ENCODE measurements at places on chromosomes 12 and 14. TPM values are rescaled to one million over a fixed set of nuclear protein-coding genes. Genes with fewer than 3 reads are reported as not detected.
A peak's percentile ranks its signal among the peaks of the same experiment; 100 is the strongest.

The TMEM229B gene
- 20.0 TPM for total RNA-seq

The MANSC1 gene
- total RNA-seq, result not detected

The DIO2 gene
- not detected for total RNA-seq

The SRGAP1 gene
- 0.03 TPM for total RNA-seq

The TAC3 gene
- total RNA-seq, result 0.53 TPM

The BCAT1 gene
- total RNA-seq, result 11.6 TPM

The LRRC74A gene
- total RNA-seq, result not detected

The LHX5 gene
- not detected for total RNA-seq

- peaks cover 19% of the 10 kb centered on the region for H3K4me1 ChIP-seq
- H3K27me3 ChIP-seq, result peaks cover 35% of the 10 kb centered on the region
- no peak overlapping the region for H3K27ac ChIP-seq
- no peaks in the 10 kb centered on the region for H3K36me3 ChIP-seq
- H3K4me3 ChIP-seq, result no peak overlapping the region
- no peak for DNase-seq
These were observed 1348.0 kb downstream of the TMEM121 start for GRCh38 chr14:106874350-106874749.

DNA sequence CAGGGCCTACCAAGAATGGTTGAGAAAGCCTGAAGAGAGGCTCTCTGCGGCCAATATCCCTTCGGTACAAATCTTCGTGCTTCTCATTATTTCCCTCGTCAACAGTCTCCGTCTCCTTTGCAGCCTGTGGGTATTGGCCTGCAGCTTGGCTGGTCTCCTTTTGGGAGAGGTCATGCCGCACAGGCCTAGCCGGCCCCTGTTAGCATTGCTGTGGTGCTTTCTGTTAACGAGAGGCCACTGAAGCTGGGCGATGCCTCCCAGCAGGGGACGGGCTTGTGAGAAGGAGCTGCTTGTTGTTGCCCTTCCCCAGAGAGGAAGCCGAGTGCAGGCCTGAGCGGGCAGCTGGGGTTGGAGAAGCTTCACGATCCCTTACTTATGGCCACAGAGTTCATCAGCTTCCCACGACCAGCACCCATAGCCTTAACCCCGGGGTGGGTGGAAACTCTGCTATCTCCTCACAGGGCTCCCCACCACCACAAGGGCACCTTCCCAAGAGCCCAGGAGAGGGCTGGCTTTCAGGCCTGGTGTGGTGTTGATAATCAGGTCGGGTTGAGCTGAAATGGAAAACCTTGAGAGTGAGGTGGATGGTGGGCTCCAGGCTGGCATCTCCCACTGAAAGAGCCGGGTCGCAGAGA lies 228.6 kb downstream of the ZFP36L1 start:
- peaks cover 15% of the 10 kb centered on the region for H3K4me1 ChIP-seq
- DNase-seq, result no peak
- H3K27ac ChIP-seq, result no peak overlapping the region
- no peaks in the 10 kb centered on the region for H3K36me3 ChIP-seq
- no peak overlapping the region for H3K4me3 ChIP-seq
- no peaks in the 10 kb centered on the region for H3K27me3 ChIP-seq

DNA sequence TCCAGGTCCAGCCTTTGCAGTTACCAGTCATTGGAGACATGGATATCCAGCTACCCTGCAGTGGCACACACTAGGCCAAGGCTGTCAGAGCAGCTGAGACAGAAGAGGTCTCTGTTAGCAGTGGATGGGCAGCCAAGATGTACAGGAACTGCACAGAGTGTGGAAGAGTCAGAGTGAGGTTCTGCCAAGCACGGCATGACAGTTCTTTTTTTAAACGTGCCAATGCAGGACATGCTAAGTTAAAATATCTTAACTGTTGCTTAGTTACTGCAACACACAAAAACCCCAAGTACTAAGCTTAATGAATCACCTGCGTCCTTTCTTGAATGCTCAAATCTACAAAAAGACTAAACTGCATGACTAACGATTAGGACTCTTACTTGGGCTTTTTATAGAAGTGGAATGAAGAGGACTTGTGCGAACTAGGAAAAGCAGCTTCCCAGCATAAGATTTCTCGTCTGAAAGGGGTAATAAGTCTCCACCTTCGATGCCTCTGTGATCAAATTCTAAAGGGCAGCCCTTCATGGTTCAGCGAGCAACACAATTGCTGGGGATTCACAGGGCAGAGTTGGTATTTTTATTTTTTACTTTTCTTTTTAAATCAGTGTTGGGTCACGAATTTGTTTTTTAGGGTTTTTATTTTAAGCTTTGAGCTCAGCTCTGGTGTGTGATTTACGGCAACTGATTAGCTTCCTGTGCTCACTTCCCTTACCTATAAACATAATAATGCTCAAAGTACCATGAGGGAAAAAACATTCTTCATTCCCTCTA lies 20.6 kb downstream of the MAPK1IP1L start:
- H3K27ac ChIP-seq, result peak overlapping the region; percentile 32
- no peak for DNase-seq
- no peaks in the 10 kb centered on the region for H3K27me3 ChIP-seq
- H3K4me1 ChIP-seq, result peaks cover 24% of the 10 kb centered on the region
- peaks cover 8% of the 10 kb centered on the region for H3K36me3 ChIP-seq

DNA sequence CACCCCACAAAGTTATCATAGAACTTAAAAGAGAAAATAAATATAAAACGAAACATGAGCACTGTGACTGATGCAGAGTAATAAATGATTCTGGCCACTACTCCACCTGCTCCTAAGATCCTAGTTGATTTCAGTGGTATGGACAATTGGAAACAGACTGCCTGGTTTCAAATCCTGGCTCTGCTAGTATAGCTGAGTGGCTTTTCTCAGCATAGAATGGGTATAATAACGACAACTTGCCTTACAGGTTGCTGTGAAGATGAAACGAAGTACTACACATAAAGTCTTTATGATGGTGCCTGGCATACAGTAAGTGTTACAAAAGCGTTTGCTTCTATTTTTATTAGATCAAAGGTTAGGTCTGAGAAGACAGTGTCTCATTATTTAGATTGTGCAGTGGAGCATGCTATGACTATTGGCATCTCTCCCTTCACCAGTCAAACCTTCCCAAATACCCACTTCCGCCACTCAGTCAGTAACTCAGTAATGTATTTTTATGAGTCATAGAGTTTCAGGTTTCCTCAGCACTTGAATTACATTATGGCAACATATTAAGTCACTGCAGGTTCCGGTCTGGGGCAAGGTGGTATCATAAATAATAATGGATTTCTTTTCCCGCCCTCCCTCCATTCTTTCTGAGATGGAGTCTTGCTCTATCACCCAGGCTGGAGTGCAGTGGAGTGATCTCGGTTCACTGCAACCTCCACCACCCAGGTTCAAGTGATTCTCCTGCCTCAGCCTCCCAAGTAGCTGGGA lies 29.7 kb upstream of the NR2C1 start:
- H3K4me1 ChIP-seq, result peaks cover 4% of the 10 kb centered on the region
- no peak overlapping the region for H3K4me3 ChIP-seq
- H3K36me3 ChIP-seq, result no peaks in the 10 kb centered on the region
- no peak for DNase-seq
- no peak overlapping the region for H3K27ac ChIP-seq

- no peak overlapping the region for H3K4me3 ChIP-seq
- H3K27ac ChIP-seq, result no peak overlapping the region
- no peaks in the 10 kb centered on the region for H3K27me3 ChIP-seq
- no peak for DNase-seq
- H3K4me1 ChIP-seq, result peaks cover 20% of the 10 kb centered on the region
These were observed 27.4 kb downstream of the GIT2 start for GRCh38 chr12:109968801-109969200.

DNA sequence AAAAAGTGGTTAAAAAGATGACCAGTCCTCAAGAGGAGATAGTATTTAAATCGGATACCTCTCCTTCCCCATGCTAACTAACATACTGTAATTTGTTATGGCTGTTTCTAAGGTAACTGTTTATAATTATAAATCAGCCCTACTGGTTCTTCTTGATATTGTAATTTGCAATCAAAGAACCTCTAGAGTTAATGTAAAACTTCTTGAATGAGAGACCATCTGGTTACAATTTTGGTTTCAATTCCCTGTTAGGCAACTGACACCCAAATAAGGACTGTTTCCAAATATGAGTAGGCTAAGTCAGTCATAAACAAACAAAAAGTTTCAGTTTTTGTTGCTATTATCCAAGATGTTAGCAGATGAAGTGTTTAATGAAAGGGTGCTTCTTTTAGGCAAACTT lies 120.2 kb upstream of the DNM1L start:
- peaks cover 2% of the 10 kb centered on the region for H3K36me3 ChIP-seq
- DNase-seq, result no peak
- no peaks in the 10 kb centered on the region for H3K4me1 ChIP-seq
- H3K27ac ChIP-seq, result no peak overlapping the region
- no peak overlapping the region for H3K4me3 ChIP-seq

GRCh38 chr14:51977075-51977474 lies 12.3 kb upstream of the RTRAF start:
- H3K36me3 ChIP-seq, result peaks cover 2% of the 10 kb centered on the region
- H3K4me3 ChIP-seq, result no peak overlapping the region
- H3K4me1 ChIP-seq, result peaks cover 13% of the 10 kb centered on the region
- H3K27ac ChIP-seq, result no peak overlapping the region
- no peak for DNase-seq

DNA sequence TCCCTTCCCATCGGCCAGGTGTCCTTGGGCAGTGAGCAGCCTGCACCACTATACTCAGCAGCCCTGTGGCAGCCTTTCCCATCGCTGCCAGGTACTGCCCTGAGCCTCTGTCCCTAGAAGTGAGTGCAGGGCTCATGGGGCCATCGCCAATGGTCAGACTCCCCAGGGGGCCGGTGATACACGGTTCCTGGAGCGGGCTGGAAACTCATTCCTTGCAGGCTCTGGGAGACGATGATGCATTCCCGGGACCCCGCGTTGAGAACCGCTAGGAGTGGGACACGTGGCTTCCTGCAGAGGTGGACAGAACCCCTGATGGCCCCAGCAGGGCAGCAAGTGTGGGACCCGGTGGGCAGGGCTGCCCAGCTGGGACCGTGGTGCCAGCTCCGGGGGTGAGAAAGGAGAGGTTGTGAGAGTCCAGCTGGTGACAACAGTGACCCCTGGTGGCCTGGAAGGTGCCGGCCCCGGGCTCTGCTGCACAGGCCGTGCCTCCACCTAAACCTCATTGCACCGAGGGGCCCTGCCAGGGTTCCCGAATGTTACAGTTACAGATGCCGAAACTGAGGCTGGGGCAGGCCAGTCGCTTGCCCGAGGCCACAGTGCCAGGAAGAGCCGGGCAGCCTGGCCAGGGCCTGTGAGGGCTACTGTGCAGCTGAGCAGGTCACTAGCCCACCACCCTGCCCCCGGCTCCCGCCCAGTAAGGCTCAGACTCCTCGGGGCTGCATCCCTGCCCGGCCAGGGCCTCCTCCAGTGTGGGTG lies 33.8 kb downstream of the FBRSL1 start:
- H3K36me3 ChIP-seq, result peaks cover 8% of the 10 kb centered on the region
- H3K4me3 ChIP-seq, result no peak overlapping the region
- DNase-seq, result peak; percentile 79
- no peaks in the 10 kb centered on the region for H3K27me3 ChIP-seq

DNA sequence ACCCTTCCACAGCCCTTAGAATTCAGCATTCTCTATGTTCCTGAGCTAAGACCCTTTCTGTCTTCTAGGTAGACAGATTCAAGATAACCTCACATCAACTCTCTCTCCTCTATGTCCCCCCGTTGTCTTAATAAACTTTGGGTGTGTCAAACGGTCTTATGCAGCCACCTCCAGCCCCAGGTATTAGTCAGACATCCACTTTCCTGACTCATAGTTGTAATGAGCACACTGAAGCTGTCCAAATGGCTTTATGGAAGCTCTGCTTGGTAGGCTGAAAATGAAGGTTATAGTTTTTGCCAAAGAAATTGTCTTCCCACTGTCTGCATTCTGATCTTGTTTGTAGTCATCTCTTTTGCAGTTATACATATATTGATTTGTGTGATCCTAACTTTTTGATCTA lies 482.0 kb downstream of the RMST start:
- no peak for DNase-seq
- H3K4me3 ChIP-seq, result no peak overlapping the region
- no peaks in the 10 kb centered on the region for H3K4me1 ChIP-seq

- no peak for DNase-seq
- H3K27me3 ChIP-seq, result peaks cover 31% of the 10 kb centered on the region
- H3K4me3 ChIP-seq, result no peak overlapping the region
- no peak overlapping the region for H3K27ac ChIP-seq
- H3K36me3 ChIP-seq, result no peaks in the 10 kb centered on the region
These were observed 24.6 kb upstream of the YBX3 start for GRCh38 chr12:10747730-10748129.

- H3K4me1 ChIP-seq, result no peaks in the 10 kb centered on the region
- DNase-seq, result no peak
- no peak overlapping the region for H3K27ac ChIP-seq
- H3K36me3 ChIP-seq, result no peaks in the 10 kb centered on the region
These were observed 44.8 kb upstream of the TBX5 start for GRCh38 chr12:114450515-114451300.

DNA sequence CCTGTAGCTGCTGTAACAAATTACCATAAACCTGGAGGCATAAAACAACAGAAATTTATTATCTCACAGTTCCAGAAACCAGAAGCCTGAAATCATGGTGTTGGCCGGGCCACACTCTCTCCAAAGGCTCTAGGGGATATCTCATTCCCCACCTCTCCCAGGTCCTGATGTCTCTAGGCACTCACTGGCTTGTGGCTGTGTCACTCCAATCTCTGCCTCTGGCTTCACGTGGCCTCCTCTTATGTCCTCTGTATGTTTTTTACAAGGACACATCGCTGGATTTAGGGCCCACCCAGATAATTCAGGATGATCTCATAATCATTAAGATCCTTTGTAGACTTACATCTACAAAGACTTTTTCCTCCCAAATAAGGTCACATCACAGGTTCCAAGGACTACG lies 8.0 kb downstream of the GALNT4 start:
- no peak overlapping the region for H3K4me3 ChIP-seq
- DNase-seq, result no peak
- H3K27ac ChIP-seq, result no peak overlapping the region

- H3K36me3 ChIP-seq, result no peaks in the 10 kb centered on the region
- no peak for DNase-seq
- H3K4me1 ChIP-seq, result no peaks in the 10 kb centered on the region
- no peak overlapping the region for H3K4me3 ChIP-seq
- H3K27ac ChIP-seq, result no peak overlapping the region
These were observed 97.1 kb downstream of the ALG10 start for GRCh38 chr12:34119366-34119765.

DNA sequence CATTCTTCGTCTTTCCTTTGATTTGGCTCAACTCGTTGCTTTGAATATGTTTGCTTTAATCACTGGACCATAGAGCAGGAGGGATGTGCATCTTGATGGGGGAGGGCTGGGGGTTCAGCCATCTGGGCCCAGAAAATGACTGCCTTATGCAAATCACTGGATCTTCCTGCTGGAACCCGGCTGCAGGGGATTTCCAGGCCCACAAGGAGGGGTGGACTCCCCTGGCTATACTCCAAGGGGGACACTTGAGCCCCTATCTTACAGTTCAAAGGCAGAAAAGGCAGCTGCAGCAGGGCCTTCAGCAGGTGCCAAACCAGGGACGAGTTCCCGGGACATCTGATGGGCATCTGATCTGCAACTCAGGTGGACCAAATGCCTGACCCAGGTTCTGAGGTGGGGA lies 122.5 kb downstream of the DICER1 start:
- H3K27ac ChIP-seq, result no peak overlapping the region
- no peaks in the 10 kb centered on the region for H3K4me1 ChIP-seq
- no peak overlapping the region for H3K4me3 ChIP-seq
- DNase-seq, result no peak
- peaks cover 11% of the 10 kb centered on the region for H3K27me3 ChIP-seq
- H3K36me3 ChIP-seq, result no peaks in the 10 kb centered on the region

GRCh38 chr12:4133636-4134447 lies 139.7 kb upstream of the CCND2 start:
- peaks cover 7% of the 10 kb centered on the region for H3K36me3 ChIP-seq
- H3K4me3 ChIP-seq, result no peak overlapping the region
- no peaks in the 10 kb centered on the region for H3K27me3 ChIP-seq
- peaks cover 21% of the 10 kb centered on the region for H3K4me1 ChIP-seq
